ENCODE measurements at places on chromosomes 3 and 15. TPM values are rescaled to one million over a fixed set of nuclear protein-coding genes. Genes with fewer than 3 reads are reported as not detected.

Gene C3orf49
- total RNA-seq = not detected

Gene BFSP2
- total RNA-seq = not detected

Gene SCG3
- total RNA-seq = not detected

Gene PXYLP1
- 4.4 TPM for total RNA-seq

Gene GOLGA8T
- not detected for total RNA-seq

DNA sequence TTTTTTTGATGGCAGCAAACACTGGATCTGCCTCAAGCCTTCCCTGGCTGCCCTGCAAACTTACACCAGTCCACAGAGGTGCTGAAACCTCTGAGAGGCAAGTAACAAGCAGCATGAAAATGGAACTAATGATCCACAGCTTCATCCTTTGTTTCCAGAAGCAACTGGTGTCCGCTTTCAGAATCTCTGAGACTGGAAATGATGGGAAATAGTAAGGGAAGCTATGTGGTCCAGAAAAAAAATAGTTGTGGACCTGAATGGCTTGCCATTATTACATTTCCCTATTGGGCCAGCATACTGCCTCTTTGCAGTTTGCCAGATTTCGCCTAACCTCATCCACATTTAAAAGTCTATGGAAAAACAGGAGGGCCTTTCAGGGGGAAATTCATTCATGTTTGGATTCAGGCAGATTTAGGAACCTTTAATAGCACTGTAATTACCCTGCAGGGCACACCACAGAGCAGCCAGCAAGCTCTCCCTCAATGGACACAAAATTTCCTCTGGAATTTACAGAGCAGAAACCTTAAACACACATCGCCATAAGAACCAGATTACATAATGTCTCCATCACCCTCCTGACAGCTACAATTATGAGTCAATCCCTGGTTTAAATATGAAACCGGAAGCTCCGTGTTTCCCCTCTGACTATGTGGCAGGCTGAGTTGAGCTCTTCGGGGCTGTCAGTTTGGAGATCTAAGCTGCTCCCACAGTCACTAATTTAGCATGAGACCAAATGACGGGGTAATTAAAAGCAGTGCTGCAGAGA, 134.4 kb downstream of the TMCO5A start:
- peak; percentile 73 for DNase-seq

- DNase-seq = peak; percentile 73
Measured at GRCh38 chr3:44883999-44884431, 9.6 kb downstream of the TGM4 start.

DNA sequence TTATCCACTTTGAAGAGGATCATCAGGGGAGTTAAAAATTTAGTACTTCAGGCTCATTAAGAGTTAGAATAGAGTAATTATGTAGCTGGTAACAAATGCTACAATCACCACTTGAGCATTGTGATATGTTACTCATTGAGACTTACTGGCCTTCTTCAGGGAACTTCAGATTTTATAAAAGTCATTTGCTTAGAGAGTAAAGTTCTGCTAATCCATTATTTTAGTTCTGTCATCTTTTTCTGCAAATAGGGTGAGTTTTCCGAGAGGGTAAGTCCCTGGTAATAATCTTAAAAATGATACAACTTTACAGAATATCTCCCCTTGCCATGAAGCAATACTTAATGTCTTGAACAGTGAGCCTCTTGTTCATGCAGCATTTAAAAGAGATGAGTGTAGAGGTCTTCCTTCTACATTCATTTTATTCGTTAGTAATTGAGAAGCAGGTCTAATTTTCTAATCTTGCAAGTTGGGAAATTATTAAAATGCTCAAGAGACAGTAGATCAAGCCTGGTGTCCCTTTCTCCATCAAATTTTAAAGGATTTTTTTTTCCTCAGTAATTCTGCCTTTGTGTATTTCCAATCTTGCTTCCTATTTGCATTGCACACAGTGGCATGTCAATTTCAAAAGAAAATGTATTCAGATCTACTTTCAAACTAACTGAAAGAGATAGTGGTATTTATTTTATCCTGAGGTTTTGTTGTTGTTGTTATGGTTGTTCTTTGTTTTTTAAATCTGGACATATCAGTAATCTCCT, 52.6 kb downstream of the MBNL1 start:
- no peak for DNase-seq

DNA sequence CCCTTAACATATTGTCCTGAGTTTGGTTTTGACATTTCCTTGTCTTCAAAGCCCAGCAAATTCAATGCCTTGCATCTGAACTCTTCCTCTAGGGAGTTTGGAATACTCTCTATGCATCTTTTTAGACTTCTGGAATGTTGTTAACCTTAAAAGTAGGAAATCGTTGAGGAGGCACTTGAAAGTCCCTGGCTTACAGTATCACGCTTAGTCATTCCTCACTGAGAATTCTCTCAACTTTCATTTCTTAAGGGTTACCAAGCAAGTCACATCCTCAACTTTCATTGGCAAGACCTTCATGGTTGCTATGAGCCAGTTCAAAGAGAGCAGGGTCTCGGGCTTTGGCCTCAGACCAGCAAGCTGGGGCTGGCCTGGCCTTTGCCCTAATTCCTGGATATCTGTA, 89.9 kb downstream of the ASB7 start:
- no peak for DNase-seq

DNA sequence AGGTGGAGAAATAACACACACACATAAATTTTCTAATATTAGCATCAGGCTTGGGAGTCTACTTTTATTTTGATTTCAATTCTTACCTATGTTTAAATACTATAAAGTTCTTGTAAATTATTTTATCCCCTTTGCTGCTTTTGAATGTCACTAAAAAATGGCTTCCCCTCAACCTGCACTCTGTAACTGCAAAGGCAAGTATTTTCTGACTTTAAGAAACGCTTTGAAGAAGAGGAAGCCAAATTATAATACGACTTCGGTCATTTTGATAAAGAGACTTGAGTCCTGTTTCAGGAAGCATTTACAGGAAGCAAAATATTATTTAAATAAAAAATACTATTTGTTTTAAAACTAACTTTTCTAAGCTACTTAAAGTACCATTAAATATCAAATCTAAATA, 627.7 kb upstream of the AGTR1 start:
- no peak for DNase-seq

GRCh38 chr15:77295446-77295845, 124.5 kb downstream of the PEAK1 start:
- peak; percentile 72 for DNase-seq

- DNase-seq = no peak
Measured at GRCh38 chr3:128369121-128369703, 97.5 kb downstream of the DNAJB8 start.
